ENCODE measurements at places on chromosomes 4 and X.

DNA sequence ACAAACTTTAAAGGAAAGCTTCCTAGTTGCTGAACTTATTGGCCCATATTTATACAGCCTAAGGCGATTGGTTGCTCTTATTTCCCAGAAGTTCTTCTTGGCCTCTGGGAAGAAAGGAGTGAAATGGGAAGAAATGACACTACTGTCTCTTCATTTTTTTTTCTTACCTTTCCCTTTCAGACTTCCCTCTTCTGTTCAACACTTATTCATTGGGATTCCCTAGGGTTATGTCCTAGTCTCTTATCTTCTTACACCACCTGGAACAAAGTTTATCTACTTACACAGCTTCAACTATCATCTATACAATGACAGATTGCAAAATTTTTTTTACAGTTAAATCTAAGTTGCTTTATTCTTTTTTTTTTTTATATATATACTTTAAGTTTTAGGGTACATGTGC, 68.0 kb downstream of the SNX12 start:
- DNase-seq, result no peak

- no peak for DNase-seq
Measured at GRCh38 chrX:152638443-152638904, 779 bp downstream of the GABRQ start.

- DNase-seq, result no peak
Measured at GRCh38 chr4:64497491-64497890, 88.2 kb upstream of the TECRL start.

DNA sequence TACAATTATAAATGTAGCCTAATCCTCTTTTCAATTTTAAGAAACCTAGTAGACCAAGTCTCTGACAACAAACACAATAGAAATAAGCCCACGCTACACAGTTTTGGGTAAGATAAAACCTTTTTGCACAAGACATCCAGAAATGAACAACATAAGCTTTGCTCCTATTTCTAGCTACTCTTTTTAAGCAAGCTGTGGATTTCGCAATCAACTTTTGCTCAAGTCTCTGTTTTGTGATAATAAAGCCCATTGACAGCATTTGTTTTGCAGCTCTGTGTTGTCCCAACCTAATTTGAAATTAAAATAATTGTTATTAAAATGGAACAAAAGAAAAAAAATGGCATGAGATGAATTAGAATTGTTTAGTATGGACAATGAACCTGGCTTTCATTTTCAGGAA, 287.9 kb upstream of the PUDP start:
- no peak for DNase-seq

DNA sequence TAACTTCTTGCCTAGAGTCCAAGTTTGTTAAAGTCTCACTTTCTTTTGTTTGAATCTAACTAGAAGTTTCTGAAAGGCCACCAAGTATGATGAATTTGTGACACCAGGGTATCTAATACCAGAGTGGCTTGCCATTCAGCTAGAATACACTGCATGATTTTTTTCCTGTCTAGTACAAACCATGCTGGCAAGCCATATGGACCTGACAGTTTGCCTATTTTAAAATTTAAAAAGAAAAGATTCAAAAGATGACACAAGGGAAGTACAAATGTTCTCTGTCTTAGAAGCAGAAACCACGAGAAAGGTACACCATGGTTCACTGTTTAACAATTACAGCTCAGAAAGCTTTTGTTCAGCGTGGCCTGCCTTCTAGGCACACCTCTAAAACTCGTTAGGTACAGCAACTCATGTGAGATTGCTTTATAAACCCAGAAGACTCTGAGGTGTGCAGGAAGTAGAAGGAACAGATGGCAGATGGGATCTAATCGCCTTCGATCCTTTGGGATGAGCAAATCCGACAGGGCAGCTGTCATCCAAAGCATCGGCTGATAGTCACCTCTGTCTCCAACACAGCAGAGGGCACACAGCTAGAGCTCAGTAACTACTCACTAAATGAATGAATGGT, 35.4 kb upstream of the CENPU start:
- no peak for DNase-seq

GRCh38 chrX:17395154-17395553, 20.2 kb downstream of the NHS start:
- DNase-seq, result no peak

- DNase-seq, result no peak
Measured at GRCh38 chrX:111520506-111520905, 9.1 kb downstream of the SERTM2 start.
